ENCODE measurements at places on chromosomes 4 and X.

DNA sequence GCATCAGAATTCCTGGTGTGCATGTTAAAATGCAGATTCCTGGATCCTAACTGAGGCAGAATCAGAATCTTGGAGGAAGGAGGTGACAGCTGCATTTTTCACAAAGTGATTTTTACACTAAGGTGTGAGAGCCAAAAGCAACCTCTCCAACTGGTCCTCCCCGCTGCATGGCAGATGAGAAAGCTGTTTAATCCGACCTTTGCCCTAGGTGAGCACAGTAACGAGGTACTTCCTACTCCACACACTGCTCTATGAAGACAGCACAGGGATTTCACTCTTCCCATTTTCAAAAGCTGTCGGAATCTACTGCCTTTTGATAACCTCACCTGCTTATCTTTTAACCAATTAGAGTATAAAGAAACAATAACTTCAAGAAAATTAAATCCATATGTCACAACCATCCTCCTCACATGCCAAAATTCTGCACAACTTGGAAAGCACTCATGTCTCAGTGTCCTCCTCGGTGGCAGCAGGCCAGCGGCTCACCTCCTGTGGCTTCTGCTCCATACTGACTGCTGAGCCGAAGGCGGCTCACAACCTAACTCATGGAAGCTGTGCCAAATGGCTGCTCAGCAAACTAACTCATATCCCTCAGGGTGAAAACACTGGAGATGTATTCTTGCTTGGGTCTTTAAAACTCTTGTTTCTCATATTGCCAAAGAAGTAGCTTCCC is 3.6 kb downstream of the CASP6 start:
- DNase-seq: no peak

- DNase-seq: no peak
These were observed 203.9 kb downstream of the EVC2 start for GRCh38 chr4:5504486-5504885.

DNA sequence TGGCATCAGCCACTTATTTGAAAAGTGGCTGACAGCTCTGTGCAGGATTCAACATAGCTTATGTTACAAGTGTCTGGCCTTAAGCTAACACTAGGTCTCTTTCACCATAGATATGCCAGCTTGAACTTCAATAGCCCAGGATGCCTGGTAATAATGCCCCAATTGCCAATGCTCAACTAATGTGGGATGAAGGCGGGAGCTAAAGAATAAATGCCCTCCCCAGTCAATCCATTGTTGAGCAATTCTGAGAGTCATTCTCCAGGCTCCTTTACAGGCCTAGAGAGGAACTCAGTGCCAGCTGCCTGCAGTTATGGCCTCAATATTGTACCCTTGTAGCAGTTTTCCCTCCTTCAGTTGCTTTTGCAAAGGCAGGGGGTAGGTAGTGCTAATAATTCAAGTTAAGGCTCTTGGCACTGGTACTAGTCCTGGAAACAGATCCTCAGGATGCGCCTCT is 460.2 kb downstream of the GABRG1 start:
- no peak for DNase-seq

DNA sequence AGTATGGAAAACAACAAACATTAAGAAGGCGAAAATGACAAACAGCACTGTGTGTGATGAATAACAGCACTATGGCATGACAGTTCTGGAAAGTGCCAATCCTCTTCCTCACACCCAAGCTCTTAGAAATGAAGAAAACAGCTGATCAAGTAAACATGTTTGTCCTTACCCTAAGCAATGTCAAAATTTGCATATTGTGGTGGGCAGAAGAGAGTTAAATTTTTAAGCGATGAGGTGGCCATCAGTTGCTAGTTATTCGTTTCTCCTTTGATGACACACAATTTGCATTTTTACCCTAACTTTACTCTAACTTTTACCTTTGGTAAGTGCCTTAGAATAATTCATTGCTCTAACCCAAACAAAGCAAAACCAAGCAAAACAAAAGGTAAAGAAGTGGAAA is 8.8 kb downstream of the PROM1 start:
- no peak for DNase-seq

GRCh38 chrX:19563327-19563726 is 48.0 kb upstream of the MAP3K15 start:
- no peak for DNase-seq

Measured in NCI-H2107 (cell line).